ENCODE measurements at places on chromosomes 12 and 14. TPM values are rescaled to one million over a fixed set of nuclear protein-coding genes. Genes with fewer than 3 reads are reported as not detected.

DNA sequence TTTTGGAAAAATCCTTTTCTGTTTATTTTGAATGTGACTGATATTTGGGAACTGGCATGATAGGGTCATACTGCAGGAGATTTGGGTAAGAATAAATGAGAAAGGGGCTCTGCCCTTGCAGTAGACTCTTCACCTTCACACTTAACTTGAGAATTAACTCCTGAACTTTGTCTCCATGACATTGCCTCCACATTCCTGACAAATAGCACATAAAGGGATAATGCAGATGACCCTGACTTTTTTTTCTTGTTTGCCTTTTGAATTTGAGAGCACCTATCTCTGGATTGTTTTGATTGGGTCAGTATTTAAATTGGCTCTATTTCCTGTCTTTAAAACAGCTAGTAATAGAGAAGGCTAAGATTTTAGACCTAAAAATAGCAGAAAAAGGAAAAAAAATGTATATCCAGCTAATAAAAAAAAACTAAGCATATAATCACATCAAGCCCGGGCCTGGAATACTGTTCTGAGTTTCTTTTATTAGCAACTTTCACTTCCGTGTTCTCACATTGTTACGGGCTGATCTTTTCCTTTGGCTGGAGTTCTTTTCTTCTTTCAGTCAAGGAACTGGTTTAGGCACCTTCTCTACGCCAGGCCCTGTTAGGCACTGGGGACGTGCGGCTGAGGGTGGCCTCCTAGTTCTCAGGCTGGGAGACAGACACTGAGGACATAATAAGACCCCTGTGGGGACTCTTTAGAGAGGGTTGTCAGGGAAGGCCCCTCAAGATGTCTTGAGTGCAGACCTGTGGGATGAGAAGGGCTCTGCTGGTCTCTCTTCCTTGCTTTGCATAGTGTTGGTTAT, 53.1 kb upstream of the GNPNAT1 start:
- no peak for DNase-seq

GRCh38 chr14:92575748-92576303, 62.2 kb downstream of the RIN3 start:
- no peak for DNase-seq

DNA sequence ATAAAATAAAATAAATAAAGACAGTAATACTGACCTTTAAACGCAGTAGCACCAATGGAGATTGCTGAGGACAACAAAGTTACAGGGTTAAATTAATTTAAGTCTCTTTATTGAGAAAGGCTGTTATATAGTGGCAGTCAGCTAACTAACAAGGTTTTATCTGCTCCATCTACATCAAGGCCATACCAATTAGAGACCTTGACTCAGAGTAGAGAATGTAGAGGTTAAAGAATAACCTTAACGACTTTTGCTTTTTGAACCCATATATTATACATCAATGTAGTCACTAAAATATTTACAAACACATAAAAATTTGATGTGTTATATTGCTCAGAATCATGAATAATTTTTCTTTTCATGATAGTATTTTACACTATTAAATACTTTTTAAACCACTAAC, 21.6 kb downstream of the OSBPL8 start:
- no peak for DNase-seq

The STON2 gene
- total RNA-seq: not detected

GRCh38 chr12:130514149-130514551, 176.5 kb downstream of the PIWIL1 start:
- DNase-seq: no peak

GRCh38 chr12:25099010-25099409, 96.0 kb downstream of the DNAI7 start:
- DNase-seq: no peak

DNA sequence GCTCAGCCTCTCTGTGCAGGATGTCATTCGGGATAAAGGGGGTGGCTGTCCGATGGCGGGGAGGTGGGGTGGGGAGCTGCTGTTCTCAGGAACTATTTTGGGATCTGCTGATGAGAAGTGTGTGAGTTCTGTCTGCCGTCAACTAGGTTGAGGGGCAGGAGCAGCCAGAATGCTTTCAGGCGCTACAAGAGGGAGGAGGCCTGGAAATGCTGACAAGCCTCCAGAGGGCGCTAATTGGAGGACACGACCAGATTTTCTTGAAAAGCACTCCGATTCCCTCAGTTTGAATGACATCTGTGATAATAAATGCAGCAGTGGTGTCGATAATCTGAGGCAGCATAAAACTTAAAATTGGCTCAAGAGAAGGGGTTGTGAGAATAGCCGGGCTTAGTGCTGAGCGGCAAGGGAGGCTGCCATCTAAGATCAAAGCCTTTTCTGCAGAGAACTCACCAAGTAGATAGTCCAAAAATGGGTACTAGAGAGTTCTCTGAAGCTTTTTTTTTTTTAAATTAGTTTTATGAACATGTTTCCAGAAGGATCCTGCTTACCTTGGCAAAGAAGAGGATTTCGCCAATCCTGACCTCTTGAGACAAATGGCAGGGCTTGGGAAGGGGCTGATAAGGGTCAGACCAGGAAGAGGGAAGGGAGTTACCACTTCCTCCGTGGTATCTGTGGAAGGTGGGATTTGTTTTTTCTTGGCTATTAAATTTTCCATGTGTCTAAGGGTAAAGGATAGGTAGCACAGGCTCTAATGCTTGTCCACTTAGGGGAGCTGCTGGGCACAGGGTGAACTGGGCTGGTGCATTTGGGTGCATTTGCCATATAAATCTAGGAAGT, 94.4 kb downstream of the CRACR2A start:
- DNase-seq: peak; percentile 2

GRCh38 chr14:34496679-34497513, 34.9 kb upstream of the SPTSSA start:
- peak; percentile 98 for DNase-seq

The STYK1 gene
- total RNA-seq: 1.7 TPM

- DNase-seq: no peak
Observed at GRCh38 chr12:30679241-30679640, 16.4 kb downstream of the IPO8 start.

GRCh38 chr12:90129366-90130030, 420.9 kb upstream of the ATP2B1 start:
- DNase-seq: no peak

DNA sequence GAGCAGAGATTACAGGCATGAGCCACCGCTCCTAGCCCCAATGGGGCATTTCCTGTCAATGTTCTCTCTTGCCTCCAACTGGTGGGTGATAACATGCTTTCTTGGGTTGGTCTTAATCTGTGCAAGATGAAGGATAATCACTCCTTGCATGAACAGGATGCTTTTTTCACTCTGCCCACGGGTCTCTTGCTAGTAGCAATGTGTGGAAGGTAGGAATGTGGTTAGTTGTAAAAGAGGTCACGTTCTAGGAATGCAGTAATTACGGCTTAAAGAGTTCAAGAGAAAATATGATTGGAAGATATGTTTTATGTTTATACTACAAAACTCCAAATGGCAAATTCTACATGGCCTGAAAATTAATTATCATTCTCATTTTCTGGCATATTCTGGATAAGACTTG, 10.5 kb downstream of the RNASE10 start:
- DNase-seq: peak; percentile 43

DNA sequence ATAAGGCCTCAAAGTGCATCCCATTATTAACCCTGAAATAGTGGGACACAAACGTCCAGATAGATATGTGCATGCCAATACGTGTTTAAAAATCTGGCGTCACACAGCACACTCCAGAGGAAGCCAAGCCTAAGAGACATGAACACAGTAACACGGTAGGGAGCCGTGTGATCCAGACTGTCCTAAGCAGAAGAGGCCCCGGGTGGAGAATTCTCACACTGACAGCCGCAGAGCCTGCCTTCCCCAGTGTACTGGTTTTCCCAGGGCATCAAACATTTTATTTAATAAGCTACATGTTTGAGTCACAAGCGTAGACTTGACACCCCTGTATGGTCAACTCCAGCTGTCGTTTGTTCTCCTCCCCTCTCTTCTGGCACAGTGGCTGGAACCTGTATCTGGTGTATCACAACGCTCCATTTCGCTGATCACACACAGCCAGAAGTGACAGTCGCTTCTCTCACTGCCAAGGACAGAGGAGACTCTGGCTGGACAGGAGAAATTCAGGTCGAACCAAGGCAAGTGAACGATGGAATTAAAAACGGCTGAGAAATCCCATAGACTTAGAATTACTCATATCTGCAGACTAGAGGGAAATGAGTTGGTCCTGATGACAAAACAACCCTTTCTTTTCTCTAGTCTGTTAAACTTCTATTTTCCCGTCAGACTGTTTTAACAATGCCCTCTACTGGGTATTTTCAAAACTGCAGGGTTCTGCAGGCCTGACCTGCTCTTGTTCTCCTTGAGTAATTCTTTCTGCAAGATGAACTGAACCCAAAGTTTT, 359.9 kb downstream of the RGS6 start:
- peak; percentile 71 for DNase-seq

- no peak for DNase-seq
Observed at GRCh38 chr14:61591862-61592261, 103.5 kb upstream of the HIF1A start.

- no peak for DNase-seq
Observed at GRCh38 chr12:89862511-89863445, 154.1 kb upstream of the ATP2B1 start.

GRCh38 chr12:32863128-32863527, 33.4 kb downstream of the PKP2 start:
- DNase-seq: no peak

- no peak for DNase-seq
Observed at GRCh38 chr12:123037791-123038190, 57.3 kb downstream of the ARL6IP4 start.

DNA sequence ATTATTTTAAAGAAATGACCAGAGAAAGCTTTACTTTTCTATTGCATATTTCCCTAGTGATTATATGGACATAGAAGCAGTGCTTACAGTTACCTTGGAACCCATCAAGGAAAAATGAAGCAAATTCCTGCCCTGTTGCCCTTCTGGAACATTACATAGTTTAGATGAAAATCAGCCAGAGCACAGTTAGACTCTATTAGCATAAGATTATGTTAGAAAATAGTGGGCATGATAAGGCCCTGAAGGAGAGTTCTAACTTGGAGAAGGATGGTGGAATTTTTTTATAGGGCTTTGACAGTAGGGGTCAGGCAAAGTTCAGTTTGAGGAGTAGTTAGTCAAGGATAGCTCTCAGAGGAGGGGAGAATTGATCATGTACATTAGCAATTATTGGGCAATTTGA, 74.3 kb downstream of the FUT8 start:
- peak; percentile 34 for DNase-seq

DNA sequence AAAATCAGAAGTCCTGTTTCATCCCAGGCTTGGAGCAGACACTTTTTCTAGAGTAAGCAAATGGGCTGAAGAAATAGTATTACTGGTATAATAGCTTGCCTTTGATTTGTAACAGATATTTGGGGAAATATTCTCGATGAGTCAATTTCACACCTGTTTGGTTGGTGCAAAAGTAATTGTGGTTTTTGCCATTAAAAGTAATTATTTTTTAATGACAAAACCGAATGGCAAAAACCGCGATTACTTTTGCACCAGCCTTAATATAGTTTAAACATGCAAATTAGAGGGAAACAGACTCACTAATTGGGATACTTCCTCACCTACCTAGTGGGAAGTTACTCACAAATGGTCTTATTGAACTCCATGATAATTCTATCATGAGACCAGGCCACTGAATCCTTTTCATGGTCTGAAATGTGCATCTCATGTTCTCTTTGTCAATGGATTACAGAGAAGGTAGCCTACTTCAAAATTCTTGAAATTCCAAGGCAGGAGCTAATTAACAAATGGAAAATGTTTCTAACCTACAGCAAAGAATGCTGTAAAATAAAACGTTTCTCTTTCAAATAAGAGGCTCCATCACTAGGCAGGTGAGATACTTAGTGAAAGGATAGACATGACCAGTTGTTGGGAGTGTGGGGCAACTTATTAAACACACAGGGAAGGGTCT, 391.3 kb downstream of the EMP1 start:
- DNase-seq: no peak

The TNFAIP2 gene
- 38.5 TPM for total RNA-seq

- DNase-seq: no peak
Observed at GRCh38 chr12:57092529-57092862, 3.6 kb downstream of the NAB2 start.

DNA sequence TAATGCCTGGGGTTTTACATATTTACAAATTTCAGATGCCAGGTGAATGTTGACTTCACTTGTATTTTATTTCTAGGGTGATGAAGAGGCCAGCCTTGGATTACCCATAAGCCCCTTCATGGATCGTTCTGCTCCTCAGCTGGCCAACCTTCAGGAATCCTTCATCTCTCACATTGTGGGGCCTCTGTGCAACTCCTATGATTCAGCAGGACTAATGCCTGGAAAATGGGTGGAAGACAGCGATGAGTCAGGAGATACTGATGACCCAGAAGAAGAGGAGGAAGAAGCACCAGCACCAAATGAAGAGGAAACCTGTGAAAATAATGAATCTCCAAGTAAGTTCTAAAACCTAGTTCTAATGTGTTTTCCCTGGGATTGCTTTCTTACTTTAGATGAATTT, 41.3 kb upstream of the SLCO1C1 start:
- DNase-seq: no peak

The TAS2R8 gene
- not detected for total RNA-seq

DNA sequence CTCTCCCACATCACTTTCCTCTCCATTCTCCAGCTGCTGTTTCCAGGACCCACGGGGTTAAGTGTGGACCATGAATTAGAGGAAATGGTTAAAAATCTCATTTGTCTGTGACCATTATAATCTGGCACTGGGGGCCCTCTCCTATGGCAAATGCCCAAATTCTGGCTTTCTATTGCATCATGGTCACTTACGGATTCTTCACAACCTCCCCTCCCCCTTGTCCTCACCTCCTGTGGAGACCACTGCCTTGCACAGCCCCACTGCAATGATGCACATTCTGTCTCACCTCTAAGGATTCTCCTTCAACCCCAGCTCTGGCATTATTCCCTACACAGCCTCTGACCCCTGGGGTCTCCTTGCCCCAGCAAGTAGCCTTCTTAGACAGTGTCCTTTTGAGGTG, 18.9 kb downstream of the BCAT1 start:
- DNase-seq: no peak

DNA sequence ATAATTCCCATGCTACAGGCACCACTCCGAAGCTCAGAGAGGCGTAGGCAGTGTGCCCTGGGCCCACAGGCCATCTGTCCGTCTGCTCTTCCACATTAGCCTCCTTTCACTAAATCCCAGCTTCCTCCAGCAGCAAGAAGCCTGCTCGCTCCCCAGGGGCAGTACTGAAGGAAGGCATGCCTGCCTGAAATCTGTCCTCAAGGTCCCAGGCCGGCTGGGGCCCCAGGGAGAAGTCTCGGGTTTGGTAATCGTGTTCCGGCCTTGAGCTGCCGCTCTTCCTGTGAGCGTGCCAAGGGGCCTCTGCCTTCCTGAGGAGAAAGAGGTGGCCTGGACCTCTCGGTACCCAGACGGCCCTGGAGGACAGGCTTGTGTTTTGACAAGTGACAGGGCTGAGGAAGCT, 15.2 kb upstream of the DLK1 start:
- no peak for DNase-seq

DNA sequence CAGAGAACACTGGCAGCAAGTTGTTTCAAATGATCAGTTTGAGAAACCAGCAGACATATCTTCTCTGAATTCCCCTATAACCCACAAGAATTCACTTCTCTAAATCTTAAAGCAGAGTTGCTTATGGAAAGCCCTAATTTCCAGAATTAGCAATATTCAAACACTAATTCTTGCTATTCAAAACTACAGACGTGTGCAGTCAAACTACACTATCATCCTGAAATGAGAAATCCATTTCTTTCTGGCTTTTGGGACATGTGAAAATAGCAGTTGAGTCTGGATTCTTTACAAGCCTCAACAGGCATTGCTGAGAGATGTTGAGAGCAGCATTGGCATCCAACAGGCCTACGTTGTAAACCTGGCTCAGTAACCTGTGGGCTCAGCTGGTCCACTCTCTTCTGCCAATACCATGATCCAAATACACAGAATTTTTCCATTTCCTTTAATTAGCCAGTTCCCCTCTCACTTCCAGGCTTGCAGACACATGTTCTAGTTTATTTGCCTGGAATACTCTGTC, 74.6 kb upstream of the TMTC1 start:
- DNase-seq: no peak

Measured in HFFc6 (cell line).